ENCODE measurements at places on chromosomes 6 and 20. TPM values are rescaled to one million over a fixed set of nuclear protein-coding genes. Genes with fewer than 3 reads are reported as not detected.

GRCh38 chr6:139308286-139308916 is 16.6 kb upstream of the TXLNB start:
- no peak for DNase-seq

- no peak for DNase-seq
These were observed 60.2 kb upstream of the TMEM244 start for GRCh38 chr6:129921169-129921817.

DNA sequence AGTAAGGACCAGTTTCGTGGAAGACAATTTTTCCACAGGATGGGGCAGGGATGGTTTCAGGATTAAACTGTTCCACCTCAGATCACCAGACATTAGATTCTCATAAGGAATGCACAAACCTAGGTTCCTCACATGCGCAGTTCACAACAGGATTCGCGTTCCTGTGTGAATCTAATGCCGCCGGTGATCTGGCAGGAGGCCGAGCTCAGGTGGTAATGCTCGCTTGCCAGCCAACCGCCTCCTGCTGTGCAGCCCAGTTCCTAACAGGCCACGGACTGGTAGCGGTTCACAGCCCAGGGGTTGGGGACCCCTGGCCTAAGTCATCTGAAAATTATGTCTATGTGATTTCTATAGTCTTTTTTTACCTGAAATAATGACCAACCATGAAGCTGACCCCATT is 217.5 kb downstream of the TMEM200A start:
- no peak for DNase-seq

The TREM1 gene
- not detected for total RNA-seq
